Activated T-cell treated with anti-CD3 and anti-CD28 coated beads for 48 hours (primary cell): ENCODE measurements at places on chromosomes 13 and 19.

GRCh38 chr13:50340146-50340545, 324.9 kb downstream of the KCNRG start:
- no peak for DNase-seq

GRCh38 chr13:90613076-90613795, 734.3 kb upstream of the MIR17HG start:
- no peak for DNase-seq

- DNase-seq = peak; percentile 6
These were observed 29.6 kb upstream of the CALM3 start for GRCh38 chr19:46571495-46571894.

DNA sequence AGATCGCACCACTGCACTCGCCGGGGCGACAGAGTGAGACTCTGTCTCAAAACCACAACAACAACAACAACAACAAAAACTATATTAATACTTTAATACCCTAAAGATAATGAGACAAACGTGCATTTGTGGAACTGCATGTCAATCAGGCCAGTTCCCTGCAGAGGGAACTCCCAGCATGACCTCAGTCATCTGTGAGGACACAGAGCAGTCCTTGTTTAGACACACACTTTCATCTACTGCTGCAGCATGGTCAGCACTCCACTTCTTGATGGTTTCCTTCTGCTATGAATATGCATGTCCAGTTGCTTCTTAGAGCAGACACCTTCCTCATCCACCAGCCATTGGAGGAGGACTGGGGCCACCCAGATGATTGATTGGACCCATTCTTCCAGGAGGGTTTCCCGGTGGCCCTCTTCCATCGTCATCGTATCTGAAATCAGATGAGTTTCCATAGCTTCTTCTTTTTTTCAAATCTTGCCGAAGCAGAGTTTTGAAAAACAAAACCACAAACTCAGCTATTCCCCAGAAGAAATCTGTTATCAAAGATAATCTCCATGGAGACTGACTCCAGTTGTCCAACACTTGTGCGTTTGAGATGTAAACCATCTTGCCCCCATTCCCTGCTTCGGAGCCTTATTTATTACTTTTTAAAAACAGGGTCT, 26.5 kb downstream of the ZNF607 start:
- no peak for DNase-seq

DNA sequence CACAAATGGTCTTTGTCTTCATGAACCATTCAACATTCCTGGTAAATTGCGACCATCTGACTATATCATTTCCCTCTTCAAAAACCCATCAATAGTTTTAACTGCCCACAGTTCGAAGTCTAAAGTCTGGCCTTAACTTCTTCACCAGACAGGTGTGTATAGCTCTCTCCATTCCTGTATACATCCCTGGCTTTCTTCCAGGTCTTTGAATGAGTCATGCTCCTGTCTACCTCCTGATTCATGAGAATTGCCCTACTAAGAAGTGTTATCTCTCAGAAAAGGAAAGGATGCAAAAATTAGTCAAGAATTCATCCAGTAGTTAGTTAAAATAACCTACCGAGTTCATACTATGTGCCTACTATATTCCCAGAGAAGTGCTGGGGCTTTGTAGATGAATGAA, 225.0 kb downstream of the TBC1D4 start:
- DNase-seq = no peak

DNA sequence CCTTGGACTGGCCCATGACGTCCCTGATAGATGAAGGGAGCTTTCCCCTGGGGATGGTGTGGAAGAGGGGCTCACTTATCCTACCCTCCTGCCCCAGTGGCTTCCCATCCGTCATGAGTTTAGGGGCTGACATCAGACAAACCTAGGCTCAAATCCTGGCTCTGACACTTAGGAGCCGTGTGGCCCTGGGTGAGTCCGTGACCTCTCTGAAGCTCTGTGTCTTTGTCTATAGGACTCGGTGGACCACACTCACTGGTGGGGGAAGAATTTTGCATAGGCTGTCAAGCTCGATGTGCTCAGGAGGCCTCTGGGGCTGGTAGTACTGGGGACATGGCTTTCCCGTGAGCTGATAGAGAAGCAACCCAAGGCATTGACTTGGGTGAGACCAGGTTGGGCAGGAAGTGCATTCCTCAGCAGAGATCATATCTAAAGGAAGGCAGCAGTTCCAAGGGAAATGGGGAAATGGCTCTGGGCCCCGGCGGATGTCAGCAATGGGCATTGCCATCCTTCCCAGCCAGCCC, 17.4 kb upstream of the AP1M2 start:
- no peak for DNase-seq

DNA sequence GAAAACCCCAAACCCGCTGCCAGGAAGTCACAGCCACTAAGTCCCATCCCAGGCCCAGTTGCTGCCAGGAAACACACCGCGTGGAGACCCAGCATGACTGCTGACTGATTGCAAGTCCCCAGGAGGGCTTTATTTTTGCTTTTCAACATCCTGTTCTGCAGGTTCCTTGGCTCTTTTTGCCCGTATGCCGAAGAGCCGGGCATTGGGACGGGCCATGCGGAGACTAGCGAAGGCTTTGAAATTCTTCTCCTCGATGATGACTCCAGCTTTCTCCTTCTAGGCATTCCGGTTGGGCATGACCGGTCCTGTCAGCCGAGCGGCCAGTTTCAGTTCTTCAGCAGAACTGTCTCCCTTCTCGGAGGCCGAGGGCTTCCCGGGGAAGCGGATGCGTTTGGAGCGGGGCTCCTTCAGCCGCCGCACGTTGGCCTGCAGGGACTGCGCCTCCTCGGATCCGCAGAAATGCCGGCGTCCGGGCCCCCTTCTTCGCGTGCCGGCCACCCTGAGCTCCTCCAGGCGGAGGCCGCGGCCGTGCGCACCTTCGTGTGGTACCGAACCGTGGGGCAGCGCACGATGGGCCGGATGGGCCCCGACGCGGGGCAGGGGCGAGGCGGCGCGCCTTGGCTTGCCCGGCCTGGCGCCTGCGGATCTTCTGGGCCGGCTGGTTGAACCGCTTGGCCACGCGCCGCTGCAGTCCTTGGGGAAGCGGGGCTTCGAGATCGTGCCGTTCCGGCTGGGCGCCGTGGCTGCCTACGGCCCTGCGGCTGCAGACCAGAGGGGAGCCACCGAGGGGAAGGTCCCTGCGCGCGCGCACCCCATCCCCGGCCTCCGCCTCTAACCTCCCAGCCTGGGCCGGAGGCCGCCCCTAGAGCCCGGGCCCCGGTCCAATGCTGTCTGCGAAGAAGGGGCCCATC, 15.2 kb downstream of the ZSCAN5C start:
- DNase-seq = no peak

GRCh38 chr19:51887522-51888498, at the start of gene ZNF577:
Gene ZNF577, minus strand, starts transcription at chr19:51887951. Its CDS starts 7,569 bp downstream, at chr19:51880382.
- peak; percentile 61 for DNase-seq

- no peak for DNase-seq
These were observed 12.1 kb downstream of the ADGRE5 start for GRCh38 chr19:14393329-14393728.

DNA sequence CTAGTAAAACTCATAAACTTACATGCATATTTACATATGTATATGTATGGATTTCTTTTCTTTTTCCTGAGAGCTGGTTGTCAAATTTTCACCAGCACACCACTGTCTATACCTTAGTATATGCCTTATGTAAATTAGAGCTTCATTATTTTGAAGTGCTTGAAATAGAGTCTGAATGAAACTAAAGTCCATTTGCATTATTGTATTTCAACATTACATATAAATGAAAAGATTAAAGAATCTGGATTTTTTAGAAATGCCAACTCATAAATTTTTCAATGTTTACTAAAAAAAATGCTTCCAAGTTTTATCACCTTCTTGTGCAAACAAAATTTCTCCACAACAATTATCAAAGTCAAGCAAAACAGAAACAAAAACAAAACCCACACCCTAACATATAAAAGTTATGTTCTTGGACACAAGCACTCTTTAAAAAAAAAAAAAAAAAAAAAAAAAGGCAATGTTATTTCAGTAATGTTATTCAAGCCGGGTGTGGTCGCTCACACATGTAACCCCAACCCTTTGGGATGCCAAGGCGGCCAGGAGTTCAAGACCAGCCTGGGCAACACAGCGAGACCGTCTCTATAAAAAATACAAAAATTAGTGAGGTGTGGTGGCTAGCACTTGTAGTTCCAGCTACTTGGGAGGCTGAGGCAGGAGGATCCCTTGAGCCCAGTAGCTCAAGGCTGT, 18.3 kb downstream of the MED26 start:
- DNase-seq = no peak
